Activated CD8-positive, alpha-beta T cell treated with anti-CD3 and anti-CD28 coated beads for 36 hours (primary cell): ENCODE measurements at places on chromosomes 4 and X. TPM values are rescaled to one million over a fixed set of nuclear protein-coding genes. Genes with fewer than 3 reads are reported as not detected.

COMMD8 gene
- total RNA-seq = 30.5 TPM

HNRNPH2 gene
- total RNA-seq = 18.3 TPM

DNA sequence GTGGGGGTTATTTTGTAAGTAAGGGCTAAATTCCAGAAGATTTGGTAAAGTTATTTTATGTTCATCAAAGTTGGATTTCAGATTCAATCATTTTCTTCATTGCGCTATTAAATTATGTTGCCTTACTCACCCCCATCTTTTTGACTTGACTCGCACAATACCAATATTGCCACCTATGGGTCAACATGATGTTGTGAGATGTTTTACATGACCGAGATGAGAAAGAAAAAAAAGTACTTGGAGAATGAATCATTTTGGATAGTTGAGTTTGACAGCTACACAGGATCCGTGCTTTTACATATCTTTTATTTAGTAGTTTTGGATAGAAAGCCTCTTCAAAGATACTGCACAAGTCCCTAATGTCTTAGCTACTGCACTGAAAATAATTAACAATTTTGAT is 224.2 kb upstream of the EMCN start:
- H3K27me3 ChIP-seq = peaks cover 2% of the 10 kb centered on the region
- DNase-seq = no peak
- H3K27ac ChIP-seq = no peak overlapping the region
- H3K4me3 ChIP-seq = no peak overlapping the region
- no peaks in the 10 kb centered on the region for H3K4me1 ChIP-seq

- no peak overlapping the region for H3K27ac ChIP-seq
- no peaks in the 10 kb centered on the region for H3K36me3 ChIP-seq
- no peak overlapping the region for H3K4me3 ChIP-seq
Measured at GRCh38 chr4:184959786-184960185, 58.5 kb upstream of the HELT start.

DNA sequence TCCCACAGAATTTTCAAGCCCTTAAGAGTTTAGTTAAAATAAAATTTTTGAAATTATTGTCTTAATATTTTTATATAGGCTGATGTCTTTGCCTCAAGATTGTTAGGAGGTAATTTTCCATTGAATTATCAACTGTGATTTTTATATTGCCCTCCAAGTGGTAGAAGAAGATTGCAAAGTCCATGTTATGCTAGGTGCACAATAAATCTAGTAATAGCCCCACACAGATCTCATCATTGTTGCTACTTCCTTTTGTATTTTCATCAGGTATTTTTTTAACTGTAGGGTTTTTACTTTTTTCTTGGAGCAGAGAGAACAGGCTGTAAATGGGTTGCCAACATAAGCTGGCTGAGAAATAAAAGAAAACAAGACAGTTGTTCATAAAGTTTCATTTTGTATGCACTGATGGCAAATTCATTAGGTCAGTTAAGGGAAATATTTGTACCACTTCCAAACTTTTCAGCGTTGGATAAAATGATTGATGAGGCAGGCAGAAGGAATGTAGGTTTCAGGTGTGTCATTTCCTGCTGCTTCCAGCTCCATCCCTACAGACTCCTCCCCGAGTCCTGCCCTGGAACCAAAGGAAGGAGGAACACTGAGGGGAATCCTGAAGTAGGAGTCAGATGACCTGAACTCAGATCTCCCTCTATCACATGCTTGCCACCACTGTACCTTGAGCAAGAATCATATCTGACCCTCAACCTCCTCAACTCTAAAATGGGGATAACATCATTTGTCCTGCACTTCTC is 105.5 kb downstream of the PRRG1 start:
- no peak overlapping the region for H3K4me3 ChIP-seq
- DNase-seq = no peak
- H3K36me3 ChIP-seq = no peaks in the 10 kb centered on the region

DNA sequence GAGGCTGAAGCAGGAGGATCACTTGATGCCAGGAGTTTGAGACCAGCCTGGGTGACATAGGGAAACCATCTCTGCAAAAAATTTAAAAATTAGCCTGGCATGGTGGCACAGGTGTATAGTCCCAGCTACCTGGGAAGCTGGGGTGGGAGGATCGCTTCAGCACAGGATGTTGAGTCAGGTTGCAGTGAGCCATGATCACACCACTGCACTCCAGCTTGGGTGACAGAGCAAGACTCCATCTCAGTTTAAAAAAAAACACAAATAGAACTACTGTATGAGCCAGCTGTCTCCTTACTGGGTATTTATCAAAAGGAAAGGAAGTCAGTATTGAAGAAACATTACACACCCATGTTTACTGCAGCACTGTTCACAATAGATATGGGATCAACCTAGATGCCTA is 138.7 kb downstream of the RAP1GDS1 start:
- no peaks in the 10 kb centered on the region for H3K27me3 ChIP-seq
- no peak for DNase-seq
- no peak overlapping the region for H3K27ac ChIP-seq
- no peak overlapping the region for H3K4me3 ChIP-seq
- H3K4me1 ChIP-seq = peaks cover 1% of the 10 kb centered on the region

- peaks cover 33% of the 10 kb centered on the region for H3K4me1 ChIP-seq
- H3K27ac ChIP-seq = peak overlapping the region; percentile 97
- H3K4me3 ChIP-seq = peak overlapping the region; percentile 91
- H3K36me3 ChIP-seq = no peaks in the 10 kb centered on the region
Measured at GRCh38 chrX:118346258-118347094, 570 bp downstream of the WDR44 start.

DNA sequence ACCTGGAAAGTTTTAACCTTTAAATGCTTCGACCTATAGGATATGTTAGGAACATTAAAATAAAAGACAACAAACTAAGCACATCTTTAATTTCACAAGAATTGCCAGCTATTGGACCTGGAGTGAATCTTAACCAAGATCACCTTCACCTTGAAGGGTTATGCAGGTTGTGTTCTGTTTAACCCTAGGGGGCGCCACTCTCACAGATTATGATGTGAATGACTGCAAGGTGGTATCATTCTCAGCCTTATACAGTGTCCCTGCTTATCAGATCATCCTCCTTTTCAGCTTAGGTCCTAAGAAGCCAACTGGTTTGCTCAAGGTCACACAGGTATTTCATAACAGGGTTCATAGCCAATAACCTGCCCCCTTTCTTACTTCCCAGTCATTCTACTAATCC is 23.5 kb downstream of the INTS6L start:
- peak; percentile 51 for DNase-seq
- H3K36me3 ChIP-seq = peaks cover 11% of the 10 kb centered on the region
- H3K27me3 ChIP-seq = no peaks in the 10 kb centered on the region
- H3K4me3 ChIP-seq = no peak overlapping the region
- peak overlapping the region; percentile 32 for H3K27ac ChIP-seq

DNA sequence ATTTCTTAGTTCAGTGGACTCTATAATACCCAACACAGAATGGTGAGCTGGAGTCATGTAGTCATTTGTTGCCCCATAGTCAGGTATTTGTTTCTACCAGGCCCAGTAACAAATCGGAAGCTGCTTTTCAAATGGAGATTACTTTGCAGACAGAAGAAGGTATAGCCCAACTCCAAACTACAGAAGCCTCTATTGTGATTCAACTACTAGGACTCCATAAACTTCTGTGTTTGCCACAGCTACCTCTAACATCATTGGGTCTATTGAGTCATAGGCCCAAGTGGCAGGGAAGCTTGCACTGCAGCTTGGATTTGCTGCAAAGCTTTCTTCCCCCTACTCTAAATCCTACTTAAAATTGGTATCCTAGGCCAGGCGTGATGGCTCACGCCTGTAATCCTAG is 148.8 kb upstream of the STK26 start:
- H3K27me3 ChIP-seq = no peaks in the 10 kb centered on the region
- DNase-seq = no peak
- H3K4me1 ChIP-seq = no peaks in the 10 kb centered on the region
- no peak overlapping the region for H3K27ac ChIP-seq
- H3K4me3 ChIP-seq = no peak overlapping the region
- no peaks in the 10 kb centered on the region for H3K36me3 ChIP-seq

GRCh38 chr4:112848911-112849310 is 200.5 kb upstream of the ANK2 start:
- no peak overlapping the region for H3K27ac ChIP-seq
- no peak for DNase-seq
- no peaks in the 10 kb centered on the region for H3K4me1 ChIP-seq

DNA sequence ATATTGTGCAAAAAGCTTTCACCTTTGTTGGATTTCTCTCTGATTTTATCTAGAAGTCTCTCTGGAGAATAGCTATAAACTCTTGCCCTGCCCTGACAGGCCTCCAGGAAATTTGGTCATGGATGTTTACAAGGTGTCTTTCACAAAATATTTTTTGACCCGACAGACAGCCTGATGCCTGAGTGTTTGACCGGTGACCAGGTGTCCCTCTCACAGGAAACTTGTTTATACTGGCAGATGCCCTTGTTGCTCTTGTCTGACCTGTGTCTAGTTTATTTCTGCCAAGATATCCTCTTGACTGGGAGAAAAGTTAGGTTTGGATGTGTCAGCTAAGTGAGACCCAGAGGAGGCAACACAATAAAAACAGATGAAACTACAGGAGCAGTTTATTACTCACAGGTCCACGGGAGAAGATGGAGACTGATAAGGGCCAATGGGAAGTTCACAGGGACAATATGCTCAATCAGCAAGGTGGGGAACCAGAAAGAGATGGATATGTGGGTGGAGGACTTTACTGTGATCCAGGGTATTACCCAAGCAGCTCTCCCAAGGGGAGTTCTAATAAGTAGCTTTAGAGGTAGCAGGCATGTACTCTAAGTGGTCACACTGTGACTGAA is 243.3 kb downstream of the ARAP2 start:
- H3K36me3 ChIP-seq = peaks cover 3% of the 10 kb centered on the region
- H3K27ac ChIP-seq = no peak overlapping the region
- DNase-seq = no peak
- no peaks in the 10 kb centered on the region for H3K4me1 ChIP-seq
- no peaks in the 10 kb centered on the region for H3K27me3 ChIP-seq

DNA sequence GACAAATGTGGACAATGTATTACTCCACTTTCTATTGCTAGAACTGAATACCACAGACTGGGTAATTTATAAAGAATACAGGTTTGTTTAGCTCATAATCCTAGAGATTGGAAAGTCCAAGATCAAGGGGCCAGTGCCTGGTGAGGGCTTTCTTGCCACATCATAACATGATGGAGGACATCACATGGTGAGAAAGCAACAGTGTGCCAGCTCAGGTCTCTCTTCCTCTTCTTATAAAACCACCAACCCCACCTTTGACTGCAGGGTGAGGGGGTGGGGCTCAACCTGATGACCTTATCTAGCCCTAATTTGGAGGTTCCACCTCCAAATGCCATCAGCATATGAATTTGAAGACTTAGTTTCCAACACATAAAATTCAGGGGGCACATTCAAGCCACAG is 105.7 kb upstream of the CXorf66 start:
- no peaks in the 10 kb centered on the region for H3K36me3 ChIP-seq
- H3K4me1 ChIP-seq = no peaks in the 10 kb centered on the region
- no peak overlapping the region for H3K27ac ChIP-seq

GRCh38 chr4:110605077-110605476 is 17.8 kb downstream of the PITX2 start:
- H3K4me1 ChIP-seq = no peaks in the 10 kb centered on the region
- DNase-seq = no peak
- H3K4me3 ChIP-seq = no peak overlapping the region
- H3K36me3 ChIP-seq = no peaks in the 10 kb centered on the region
- H3K27ac ChIP-seq = no peak overlapping the region
- peaks cover 24% of the 10 kb centered on the region for H3K27me3 ChIP-seq

DNA sequence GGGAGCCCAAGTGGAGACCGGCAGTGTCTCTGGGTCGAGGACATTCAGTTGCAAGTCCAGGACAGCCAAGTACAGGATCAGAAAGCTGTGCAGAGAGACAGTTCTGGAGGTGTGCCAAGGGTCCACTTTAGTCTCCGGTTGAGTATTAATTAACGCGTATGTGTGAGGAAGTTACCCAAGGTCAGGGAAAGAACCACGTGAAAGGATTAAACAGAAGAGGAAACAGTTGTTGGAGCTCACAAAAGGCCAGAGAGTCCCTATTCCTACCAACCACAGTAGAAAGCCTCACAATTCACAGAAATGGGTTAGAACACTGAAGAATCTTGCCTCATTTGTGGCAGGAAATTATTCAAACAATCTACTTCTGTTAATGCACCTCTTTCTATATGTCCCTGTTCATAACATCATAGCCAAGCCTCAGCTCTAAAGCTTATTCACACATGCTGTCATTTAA is 17.9 kb upstream of the NSUN7 start:
- DNase-seq = peak; percentile 52
- peaks cover 14% of the 10 kb centered on the region for H3K4me1 ChIP-seq
- no peak overlapping the region for H3K4me3 ChIP-seq
- peak overlapping the region; percentile 0 for H3K27ac ChIP-seq
- H3K36me3 ChIP-seq = no peaks in the 10 kb centered on the region

GRCh38 chr4:41613386-41613785 is 75.4 kb downstream of the LIMCH1 start:
- no peak overlapping the region for H3K27ac ChIP-seq
- peaks cover 2% of the 10 kb centered on the region for H3K27me3 ChIP-seq
- DNase-seq = no peak
- no peaks in the 10 kb centered on the region for H3K36me3 ChIP-seq

GRCh38 chrX:131331152-131331551 is 42.0 kb upstream of the IGSF1 start:
- H3K27me3 ChIP-seq = peaks cover 1% of the 10 kb centered on the region
- H3K36me3 ChIP-seq = no peaks in the 10 kb centered on the region
- no peaks in the 10 kb centered on the region for H3K4me1 ChIP-seq
- H3K4me3 ChIP-seq = no peak overlapping the region
- H3K27ac ChIP-seq = no peak overlapping the region
- no peak for DNase-seq

DNA sequence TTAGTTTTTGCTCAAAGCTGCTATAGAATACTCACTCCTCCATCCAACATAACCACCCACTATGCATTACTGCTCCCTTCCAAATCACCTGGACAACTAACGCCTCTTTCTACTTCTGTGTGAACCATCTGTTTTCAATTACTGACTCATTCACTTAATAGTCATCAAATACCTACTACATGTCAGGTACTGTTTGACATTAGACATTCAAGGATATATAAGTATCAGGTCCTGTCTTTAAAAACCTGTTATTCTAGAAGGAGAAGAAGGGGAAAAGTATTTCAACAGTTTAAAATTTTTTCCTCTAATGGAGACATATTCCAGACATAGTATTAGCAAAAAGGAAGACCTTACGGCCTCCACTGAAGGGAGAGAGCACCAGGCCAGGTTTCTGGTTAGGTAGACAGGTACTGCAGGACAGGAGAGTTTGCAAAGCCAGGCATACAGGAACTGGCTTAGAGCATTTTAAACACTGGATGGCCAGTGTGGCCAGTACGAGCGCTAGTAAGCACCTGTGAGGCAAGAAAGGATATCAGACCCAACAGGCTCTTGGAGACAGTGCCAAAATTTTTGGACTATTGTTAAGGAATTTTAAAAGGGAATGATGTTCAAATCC is 39.0 kb downstream of the SH3RF1 start:
- H3K4me3 ChIP-seq = no peak overlapping the region
- H3K4me1 ChIP-seq = peaks cover 3% of the 10 kb centered on the region
- H3K27me3 ChIP-seq = no peaks in the 10 kb centered on the region
- no peaks in the 10 kb centered on the region for H3K36me3 ChIP-seq
